ENCODE measurements at places on chromosomes 6 and 20.

- DNase-seq: peak; percentile 39
Observed at GRCh38 chr20:33211817-33212424, 5.2 kb upstream of the BPIFA3 start.

- peak; percentile 27 for DNase-seq
Observed at GRCh38 chr20:17456279-17456678, 74.9 kb downstream of the BFSP1 start.

DNA sequence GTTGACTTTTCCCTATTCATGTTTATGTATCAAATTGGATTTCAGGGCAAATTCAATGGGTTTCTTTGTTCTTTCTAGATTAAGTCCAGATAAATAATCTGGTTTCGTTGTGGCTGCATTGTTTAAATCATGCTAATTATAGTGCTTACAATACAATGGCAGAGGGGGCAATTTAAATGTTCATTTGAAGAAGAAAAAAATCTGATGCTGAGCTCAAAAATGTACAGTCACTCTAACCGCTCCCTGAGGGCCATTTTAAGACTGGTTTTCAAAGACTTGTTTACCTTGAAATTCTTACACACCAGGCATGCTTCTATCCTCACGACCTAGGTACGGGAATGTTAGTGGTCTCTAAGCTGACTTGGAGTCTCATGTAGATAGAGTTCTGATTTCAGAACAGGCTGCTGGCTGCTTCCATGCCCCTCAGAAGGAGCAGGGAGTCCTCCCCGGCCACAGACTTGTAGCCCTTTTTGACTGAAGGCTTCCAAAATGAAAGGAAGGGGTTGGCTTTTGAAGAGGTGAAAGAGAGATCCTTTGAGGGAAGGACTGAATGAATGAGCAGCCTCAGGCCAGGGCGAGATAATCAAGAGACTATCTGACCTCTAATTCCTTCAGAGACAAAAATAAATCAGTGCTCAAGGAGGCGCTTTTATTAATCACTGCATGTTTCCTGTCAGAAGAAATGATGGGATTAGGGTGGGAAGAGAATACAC is 86.1 kb upstream of the ZNF217 start:
- peak; percentile 45 for DNase-seq

- DNase-seq: peak; percentile 69
Observed at GRCh38 chr20:44097521-44098255, 89.3 kb downstream of the JPH2 start.

GRCh38 chr6:130467146-130468050 is 101.6 kb downstream of the TMEM200A start:
- DNase-seq: no peak
